Fibroblast of villous mesenchyme (primary cell): ENCODE measurements at places on chromosomes 3 and 15. TPM values are rescaled to one million over a fixed set of nuclear protein-coding genes. Genes with fewer than 3 reads are reported as not detected.

The SLC9C1 gene
- under 0.01 TPM in 1 of 2 replicates, not detected in the other for total RNA-seq

DNA sequence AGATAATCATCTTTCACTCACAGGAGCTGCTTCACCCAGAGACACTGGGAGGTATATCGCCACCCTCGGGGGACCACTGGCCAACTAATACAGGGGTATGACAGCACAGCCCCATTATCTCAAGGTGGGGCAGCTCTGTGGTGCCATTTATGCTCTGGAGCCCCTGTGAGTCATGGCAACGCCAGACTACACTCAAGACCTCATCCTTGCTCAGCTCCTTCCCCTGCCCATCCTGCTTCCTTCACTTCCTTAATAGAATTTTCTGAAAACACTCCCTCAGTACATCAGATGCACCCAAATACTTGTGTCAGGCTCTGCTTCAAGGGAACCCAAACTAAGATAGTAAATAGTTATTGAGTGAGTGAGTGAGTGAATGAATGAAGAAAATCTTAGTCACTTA, 45.7 kb downstream of the TRIM42 start:
- no peak for DNase-seq

DNA sequence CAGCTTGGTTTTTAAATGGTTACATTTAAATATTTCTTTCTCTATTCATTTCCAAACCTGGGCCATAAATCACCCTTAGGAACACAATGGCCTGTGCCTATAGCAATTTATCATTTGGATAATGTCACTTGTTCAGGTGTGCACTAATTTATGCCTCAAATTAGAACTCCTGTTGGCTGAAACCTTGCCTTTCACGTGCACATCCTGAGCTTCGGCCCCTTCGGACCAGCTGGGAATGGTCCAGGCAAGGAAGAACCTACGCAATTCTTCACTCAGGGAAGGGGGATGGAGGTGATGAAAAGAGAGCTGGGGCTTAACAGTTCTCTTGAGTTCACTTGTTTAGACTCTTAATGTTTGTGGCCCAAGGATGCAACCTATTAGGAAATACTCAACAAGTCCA, 324.1 kb upstream of the ICE2 start:
- no peak for DNase-seq

DNA sequence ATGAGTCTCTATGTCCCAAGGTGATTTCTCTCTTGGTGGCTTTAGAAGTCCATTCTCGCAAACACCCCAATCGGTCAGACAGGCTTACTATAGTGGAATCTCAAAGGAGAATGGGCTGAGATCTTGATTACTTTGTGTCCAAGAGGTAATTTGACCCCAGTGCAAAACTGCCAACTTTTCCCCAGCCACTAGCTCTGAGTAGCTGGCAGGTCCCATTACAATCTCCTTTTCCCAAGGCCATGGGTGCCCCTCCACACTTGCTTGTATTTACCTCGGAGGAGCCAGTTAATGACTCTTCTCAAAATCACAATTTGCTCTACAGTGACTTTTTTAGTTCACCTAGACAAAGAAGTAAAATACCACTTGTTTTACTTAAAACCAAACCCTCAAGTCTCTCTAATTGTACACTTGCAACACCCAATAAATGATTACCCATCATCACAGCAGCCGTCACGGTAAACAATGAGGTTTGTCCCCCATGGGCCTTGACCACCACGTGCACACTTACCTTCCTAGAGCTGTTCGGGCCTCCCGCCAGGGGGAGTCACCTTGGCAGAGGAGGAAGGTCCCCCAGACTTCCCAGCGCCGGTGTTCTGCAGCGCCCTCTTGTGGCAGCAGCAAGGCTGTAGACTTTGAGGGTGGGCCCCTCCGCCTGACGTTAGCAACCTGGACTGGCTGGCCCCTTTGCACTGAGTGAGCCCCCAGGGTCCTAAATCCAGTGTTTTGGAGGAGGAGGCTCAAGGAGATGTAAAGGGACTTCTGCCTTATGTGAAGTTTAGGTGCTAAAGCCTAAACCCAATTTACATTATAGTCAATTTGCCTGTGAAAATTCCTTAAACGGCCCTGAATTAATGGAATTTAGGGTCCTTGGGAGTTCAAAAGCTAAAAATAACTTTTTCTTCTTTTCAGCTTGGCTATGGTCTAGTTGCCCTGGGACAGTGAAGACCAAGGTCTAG, 18.7 kb upstream of the HDAC11 start:
- DNase-seq, result peak; percentile 72

- peak; percentile 14 for DNase-seq
Measured at GRCh38 chr3:173750095-173750494, 352.6 kb downstream of the NLGN1 start.

GRCh38 chr15:91855684-91856489, 2.4 kb downstream of the SLCO3A1 start:
- DNase-seq, result no peak

DNA sequence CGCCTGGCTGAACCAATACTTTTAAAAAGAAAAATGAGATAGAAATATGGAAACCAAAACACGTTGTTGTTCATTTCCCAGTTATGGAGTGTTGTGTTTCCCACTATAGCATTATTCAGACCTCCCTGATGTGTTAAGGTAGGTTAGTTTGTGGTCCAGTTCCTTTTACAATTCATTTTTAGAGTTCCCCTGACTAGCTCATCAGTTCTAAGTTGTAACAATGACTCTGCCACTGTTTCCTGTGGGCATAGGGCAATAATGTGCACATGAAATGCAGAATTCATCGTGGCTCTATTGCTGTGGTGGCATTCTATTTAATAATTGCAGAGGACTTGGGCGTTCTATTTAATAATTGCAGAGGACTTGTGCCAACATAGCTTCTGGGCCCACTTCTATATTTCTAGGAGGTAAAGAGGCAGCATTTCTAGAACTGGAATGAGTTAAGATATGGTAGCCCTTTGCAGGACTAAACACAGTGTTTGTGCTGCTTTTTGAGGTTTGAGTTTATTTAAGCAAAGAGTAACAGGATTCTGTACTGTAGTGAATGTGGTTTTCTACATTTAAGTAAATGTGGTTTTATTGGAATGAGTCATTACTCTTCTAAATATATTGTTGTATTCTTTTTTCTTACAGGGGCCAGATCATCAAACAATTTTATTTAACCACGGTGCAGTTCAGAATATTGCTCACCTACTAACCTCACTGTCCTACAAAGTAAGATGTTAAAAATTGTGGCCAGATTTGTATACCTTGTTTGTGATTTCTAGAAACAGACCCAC, 47.5 kb downstream of the ARMC8 start:
- DNase-seq, result no peak

DNA sequence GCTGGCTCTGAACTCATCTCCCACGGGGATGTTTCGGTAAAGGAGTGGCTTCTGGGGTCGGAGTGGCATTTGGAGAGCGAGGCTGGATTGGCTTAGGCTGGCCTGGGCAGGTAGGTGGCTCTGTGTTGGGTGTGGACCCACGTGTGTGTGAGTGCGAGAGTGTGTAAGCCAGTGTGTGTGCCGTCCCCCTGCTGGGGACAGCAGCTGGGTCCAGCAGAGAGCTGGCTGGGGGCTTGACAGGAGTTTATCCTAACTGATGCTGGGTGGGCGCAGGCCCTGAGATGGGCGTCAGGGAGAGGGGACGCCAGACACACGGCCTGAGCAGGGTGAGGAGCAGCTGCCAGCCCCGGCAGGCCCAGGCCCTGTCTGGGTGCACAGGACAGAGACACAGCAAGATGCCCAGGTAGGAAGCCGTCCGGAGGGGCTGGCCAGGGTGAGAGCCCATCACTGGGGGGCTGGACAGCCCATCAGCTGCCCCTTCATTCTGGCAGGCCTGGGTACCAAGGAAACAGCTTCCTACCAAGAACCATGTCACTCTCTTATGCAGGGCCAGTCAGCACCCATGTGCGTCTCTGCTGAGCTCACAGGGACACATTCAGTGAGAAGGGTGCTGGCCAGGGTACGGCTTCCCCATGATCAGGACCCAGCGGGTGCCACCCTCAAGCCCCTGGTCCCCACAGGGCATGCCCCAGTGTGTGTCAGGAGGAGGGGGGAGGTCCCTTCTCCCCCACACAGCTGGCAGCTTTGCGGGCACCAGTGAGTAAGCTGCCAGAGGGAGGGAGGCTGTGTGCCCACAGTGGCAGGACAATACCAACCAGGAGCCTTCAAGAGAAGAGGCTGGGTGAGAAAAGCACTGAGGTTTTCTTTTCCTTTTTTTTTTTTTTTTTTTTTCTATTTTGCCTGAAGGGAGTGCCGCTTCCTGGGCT, 1.1 kb downstream of the PAK6 start:
- no peak for DNase-seq
